Large intestine (tissue), 12 donors: ENCODE measurements at places on chromosomes 4 and X.

DNA sequence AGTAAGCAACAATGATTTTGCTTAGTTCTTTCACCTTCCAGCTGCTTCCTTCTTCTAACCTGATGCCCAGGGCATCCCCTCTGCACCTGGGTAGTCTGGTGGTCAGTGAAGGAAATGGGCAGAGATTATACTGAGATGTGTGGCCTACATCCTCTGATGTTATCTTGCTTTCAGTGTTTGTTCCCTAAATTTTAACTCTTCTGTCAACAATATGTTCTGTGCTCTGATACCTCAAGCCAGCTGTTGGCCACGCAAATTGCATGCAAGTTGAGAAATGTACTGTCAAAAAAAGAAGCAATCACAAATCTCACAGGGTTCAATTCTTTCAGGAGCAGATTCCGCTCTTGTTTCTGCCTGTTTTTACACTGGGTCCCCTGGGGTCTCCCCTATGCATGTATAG is 73.8 kb downstream of the FBXW7 start:
- no peak for DNase-seq

GRCh38 chr4:187286525-187286924 is 562.9 kb upstream of the FAT1 start:
- peak; percentile 10 for DNase-seq

GRCh38 chrX:41110801-41111625 is 25.8 kb downstream of the USP9X start:
- no peak for DNase-seq

DNA sequence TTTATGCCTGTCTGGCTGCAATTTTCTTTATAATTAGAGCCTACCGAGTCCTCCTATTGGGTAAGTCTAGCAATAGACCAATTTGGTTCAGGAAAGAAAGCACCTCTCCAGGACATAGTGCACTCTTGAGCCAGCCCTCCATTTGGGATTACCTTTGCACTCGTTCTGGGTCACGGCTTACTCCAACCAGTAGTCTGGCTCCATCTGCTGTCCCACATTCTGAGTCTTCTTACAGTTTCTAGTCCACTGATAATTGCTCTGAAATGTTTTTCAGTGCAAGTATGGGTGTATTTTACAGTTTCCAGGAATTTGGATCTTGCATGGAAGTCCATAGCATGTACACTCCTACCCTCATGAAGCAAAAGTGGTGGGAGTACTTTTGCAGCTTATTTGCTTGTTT is 34.8 kb upstream of the USP51 start:
- peak; percentile 2 for DNase-seq

DNA sequence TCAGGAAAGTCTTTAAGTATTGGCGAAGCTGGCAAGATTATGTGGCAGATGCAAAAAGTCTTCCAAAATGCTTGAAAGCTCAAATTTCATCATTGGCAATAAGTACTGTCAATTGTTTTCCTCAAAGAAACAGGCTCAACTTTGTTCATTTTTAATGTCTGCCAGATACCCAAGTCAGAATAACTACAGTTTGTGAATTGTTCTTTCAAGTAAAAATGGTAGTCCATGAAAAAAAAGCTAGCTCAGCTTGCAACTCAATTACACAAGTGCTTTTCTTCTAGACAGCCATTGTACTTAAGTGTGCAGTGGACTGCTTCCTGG is 70.5 kb downstream of the AFF1 start:
- no peak for DNase-seq

DNA sequence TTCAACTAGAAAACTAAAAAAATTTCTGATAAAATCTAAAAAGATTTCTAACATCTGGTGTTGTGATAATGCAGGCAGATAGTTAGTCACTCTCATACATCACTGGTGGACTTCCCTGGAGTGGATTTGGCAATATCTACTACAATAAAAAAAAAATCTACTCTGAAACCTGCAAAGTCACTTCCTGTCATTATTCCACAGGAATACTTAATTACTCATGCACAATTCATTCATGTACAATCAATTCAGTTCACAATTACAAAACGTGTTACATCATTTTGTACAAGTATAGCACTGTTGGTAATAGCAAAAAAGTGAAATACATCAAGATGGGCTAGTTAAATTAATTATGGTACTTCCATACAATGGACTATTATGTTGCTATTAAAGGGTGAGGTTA is 16.5 kb upstream of the RHOH start:
- DNase-seq, result no peak

- no peak for DNase-seq
Observed at GRCh38 chrX:16733013-16733412, 13.6 kb downstream of the SYAP1 start.

DNA sequence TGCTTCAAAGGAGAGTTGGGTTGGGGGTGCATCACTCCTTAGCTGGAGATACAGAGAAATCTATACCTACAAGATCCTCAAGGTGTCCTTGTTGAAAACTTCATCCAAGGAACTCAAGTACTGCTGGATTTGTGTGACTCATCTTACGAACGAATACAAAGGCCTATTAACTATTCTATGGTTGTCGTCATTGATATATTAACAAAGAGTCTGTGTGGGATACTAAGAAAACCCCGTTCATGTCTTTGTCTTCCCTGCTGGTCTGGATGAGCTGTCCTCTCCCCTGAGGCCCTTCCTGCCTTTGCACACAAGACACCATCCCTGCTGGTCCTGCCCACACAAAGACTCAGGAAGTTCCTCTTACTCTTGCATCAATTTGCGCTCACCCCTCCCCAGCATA is 54.9 kb upstream of the IRF2 start:
- no peak for DNase-seq

GRCh38 chr4:174549721-174550120 is 27.4 kb upstream of the HPGD start:
- no peak for DNase-seq

GRCh38 chr4:64130907-64131306 is 278.3 kb downstream of the TECRL start:
- no peak for DNase-seq

DNA sequence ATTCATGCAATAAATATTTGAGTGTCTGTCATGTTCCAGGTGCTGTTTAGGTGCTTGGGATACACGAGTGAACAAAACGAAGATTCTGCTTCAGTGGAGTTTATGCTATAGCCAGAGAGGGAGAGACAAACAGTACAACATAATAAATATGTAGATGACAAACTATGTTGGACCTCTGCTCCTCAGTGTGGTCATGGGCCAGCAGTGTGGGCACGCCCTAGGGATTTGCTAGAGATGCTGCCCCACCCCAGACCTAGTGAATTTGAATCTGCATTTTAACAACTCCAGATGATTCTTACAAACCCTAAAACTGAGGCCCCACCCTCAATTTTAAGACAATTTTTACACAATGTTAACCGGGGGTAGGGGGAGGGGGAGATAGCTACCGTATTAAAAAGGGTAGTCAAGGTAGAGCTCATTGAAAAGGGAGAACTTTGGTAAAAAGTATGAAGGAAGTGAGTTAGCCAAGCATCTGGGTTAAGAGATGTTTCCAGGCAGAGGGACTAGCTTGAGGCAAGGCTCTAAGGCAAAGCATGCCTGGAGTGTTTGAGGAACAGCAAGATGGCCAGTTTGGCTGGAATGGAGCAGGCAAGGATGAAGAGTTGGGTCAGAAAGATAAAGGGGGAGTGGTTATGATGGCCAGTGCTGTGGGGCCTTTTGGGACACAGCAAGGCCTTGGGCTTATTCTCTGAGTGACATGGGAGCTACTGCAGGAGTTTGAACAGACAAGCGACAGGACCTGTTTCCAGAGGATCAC is 42.4 kb downstream of the SEPSECS start:
- no peak for DNase-seq

DNA sequence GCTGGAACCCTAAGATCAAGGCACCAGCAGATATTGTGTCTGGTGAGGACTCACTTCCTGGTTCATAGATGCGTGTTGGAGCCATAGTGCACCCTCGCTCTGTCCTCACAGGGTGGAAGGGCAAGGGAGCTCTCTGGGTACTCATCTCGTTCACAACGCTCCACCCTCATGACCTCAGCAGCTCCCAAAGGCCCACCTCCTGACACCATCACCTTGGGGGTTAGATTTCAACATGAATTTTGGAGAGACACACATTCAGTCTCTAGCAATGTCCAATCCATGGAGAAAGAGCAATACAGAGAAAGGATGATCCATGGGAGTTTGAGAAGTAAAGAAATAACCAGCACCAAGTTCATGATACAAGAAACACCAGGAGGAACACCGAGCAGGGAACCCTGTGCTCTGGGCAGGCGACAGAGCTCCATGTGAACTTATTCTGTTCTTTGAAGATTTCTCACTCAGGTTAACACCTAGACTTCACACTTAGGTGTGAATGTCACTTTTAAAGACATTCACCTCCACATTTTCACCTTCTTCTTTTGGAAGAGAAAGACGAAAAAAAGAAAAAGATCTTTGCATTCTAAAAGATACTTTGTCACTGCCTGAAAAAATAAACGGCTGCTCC is 171.8 kb upstream of the FAM9B start:
- DNase-seq, result no peak

DNA sequence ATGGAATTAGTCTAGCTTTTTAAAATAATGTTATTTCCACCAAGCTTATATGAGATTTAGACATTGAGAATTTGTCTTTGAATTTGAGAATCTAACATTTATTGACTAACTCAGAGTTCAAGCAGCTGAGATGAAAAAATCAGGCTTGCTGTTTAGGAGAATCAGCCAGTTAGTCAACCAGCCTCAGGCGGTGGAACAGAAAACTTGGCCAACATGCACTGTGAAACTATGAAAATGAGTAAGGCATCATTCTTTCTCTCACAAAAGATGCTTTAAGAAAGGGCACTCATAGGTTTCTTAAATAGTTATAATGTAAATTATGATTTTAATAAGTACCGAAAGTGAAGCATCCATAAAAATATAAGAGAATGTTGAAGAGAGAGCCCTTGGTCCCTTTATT is 84.2 kb downstream of the NFKB1 start:
- DNase-seq, result no peak

GRCh38 chr4:116438981-116439729 is 646.2 kb downstream of the TRAM1L1 start:
- DNase-seq, result no peak

- DNase-seq, result peak; percentile 7
Observed at GRCh38 chr4:85725721-85726170, 250.8 kb downstream of the ARHGAP24 start.

GRCh38 chr4:37241647-37242046 is 2.9 kb upstream of the NWD2 start:
- DNase-seq, result no peak

- DNase-seq, result no peak
Observed at GRCh38 chrX:155127940-155128339, 56.6 kb downstream of the BRCC3 start.

GRCh38 chr4:42519803-42520417 is 122.6 kb downstream of the SHISA3 start:
- peak; percentile 20 for DNase-seq

- DNase-seq, result no peak
Observed at GRCh38 chrX:40056420-40056819, 41.3 kb downstream of the BCOR start.

- no peak for DNase-seq
Observed at GRCh38 chrX:14032406-14032805, 2.7 kb upstream of the GEMIN8 start.

- no peak for DNase-seq
Observed at GRCh38 chrX:136635235-136635634, 12.7 kb upstream of the CD40LG start.

DNA sequence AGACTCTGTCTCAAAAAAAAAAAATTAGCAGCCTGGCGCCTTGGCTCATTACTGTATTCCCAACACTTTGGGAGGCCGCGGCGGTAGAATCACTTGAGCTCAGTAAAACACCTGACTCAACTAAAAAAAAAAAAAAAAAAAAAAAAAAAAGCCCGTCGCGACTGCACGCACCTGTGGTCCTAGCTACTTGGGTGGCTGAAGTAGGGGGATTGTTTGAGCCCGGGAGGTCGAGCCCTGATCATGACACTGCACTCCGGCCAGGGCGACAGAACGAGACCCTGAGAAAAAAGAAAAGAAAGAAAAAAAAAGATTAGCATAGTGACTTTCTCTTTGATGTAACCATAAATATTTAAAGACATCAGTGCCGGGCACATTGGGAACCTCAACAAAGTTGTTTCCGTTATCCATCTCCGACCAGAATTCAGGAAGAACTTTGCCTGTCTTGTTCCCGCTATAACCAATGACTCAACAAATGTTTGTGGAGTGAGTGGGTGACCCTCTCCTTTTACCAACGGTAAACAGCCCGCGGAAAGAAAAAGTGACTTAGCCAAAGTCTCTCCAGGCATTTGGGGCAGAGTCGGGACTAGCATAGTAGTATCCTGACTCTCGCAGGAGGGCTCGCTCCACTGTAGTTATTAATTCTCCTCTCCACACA is 553 bp upstream of the MED28 start:
- no peak for DNase-seq

DNA sequence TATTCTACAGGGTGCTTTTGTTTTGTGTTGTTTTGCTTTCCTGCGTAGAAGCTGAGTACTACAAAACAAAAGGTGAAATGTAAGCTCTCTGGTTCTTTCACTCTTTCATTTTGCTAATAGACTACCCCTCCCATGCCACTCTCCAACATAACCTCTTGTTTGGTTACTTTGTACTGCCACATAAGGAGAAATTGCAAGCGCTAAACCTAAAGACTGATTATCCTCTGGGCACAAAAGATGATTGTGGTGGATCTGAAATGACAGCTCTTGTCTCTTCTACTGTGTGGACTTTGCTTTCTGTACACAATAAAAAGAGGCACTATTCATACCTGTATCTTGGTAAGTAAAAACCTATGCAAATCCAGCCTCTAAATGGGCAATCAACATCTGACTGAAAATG is 5.3 kb downstream of the MBNL3 start:
- DNase-seq, result peak; percentile 52

- DNase-seq, result no peak
Observed at GRCh38 chr4:47929682-47930201, 15.4 kb upstream of the NFXL1 start.

DNA sequence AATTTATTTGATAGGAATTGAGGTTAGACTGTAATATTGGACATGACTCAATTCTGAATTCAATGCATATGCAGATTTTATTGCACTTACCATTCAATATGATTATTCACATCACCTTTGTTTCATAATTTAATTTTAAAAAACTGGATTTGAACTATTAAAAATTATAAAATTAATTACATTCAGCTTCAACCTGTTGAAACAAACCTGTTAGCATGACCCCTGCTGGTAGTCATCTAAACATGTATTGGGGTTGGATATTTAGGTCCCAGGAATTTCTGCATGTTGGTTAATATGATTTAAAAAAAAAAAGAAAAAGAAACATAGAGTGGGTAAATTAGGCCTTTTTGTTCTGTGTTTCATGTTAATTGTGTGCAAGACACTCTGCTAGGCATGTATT is 85.9 kb downstream of the ARSJ start:
- no peak for DNase-seq

GRCh38 chrX:85221361-85221760 is 22.2 kb downstream of the SATL1 start:
- no peak for DNase-seq

GRCh38 chrX:794311-794710 is 163.7 kb downstream of the SHOX start:
- no peak for DNase-seq

DNA sequence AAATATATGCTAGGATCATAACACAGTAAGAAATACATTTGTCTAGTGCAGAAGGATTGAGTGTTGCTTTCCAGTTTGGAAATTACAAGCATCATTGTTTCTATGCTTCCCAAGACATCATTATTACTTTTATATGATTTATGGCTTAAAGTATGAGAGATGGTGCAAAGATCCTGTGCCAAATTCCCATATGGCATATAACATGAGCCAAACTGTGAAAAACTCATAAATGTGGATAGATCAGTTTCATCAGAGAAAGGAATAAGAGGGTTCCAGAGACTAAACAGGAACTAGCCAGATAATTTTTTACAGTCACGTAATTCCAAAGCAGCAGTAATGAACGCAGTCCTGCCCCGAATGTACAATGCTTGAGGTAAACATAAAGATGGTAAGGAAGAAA is 126.3 kb downstream of the PRDM5 start:
- DNase-seq, result no peak
